ENCODE measurements at places on chromosomes 16 and 17.

DNA sequence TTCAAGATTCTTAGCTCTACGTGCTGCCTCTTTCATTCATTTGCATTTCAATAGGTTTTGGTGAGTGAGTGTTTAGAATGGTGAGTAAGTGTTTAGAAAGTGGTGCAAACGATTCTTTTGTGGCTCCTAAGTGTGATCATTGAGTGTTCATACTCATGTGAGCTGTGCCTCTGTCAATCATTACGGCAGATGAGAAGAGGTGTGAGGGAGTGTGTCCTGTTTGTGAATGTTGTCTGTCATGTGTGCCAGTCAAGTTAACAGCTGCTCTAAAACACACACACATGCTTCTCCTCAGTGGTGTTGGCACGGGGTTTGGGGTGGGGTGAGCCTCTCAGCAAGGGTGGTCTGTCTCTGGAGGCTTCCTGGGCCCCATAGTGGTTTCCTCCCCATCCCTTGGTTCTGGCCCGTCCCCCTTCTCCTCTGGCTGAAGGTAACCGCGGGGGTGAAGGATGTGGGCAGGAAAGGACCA lies 11.4 kb downstream of the MYL4 start:
- no peak for DNase-seq

DNA sequence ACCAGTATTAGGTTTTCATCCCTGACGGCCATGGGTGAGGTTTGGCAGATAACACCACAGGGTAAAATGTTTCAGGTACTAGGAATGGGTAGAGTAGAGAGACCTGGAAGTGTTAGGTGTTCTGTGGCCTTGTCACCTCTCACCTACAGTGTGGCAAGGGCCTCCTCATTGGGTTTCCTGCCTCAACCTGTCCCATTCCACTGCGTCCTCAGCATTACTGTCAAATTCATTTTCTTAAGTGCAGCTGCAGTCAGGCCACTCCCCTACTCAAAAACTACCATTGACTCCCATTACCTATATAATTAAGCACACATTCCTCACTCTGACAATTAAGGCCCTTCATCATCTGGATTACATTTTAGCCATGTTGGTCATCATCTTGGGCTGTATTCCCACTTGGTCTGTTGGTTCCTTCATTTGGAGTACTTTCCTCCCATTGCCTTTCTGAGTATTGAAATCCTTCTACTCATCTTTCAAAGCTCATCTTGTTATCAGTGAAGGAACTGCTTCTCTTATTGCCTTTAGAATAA lies 64.5 kb downstream of the NUP88 start:
- no peak for DNase-seq

- no peak for DNase-seq
These were observed 178.7 kb downstream of the CHD9NB start for GRCh38 chr16:52874042-52874441.

GRCh38 chr16:48076455-48077012 lies 79.3 kb downstream of the ABCC12 start:
- DNase-seq = peak; percentile 64

DNA sequence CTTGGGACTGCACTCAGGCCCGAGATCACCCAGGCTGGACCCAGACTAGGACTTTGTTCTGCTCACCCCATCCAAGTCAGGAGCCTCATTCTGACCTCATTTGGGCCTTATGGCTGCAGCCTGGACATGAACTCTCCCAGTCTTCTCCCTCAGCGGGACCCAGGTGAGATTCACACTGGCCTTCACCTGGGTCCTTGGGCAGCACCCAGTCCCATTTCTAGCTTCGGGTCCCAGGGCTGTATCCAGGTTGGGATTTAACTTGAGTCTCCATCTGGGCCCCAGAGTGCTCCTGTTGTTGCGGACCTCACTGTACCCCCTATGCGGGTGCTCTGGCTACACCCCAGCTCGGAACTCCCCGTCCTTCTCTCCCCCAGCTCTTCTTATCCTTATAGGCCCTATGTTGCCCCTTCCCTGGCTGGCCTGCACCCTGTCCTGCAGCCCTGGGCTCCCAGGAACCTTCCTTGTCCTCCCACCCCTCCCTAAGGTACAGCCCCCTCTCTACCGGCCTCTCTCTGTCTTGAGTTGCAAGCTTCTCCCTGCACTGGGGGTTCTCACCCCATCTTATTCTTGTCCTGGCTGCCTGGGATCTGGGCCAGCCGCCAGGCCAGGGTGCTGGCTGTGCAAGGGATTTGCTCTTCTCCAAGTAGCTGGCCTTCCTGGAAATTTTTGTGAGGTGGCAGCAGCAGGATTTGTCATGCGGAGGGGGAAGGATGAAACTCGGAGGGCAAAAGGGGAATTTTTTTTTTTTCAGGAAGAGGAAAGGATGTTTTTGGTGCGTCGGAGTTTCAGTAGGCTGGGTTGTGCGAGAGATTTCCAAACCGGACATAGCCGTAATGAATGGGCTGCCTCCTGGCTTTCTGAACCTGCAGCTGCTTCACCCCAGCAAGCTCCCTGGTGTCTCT lies 904 bp downstream of the MAP2K3 start:
- DNase-seq = no peak

DNA sequence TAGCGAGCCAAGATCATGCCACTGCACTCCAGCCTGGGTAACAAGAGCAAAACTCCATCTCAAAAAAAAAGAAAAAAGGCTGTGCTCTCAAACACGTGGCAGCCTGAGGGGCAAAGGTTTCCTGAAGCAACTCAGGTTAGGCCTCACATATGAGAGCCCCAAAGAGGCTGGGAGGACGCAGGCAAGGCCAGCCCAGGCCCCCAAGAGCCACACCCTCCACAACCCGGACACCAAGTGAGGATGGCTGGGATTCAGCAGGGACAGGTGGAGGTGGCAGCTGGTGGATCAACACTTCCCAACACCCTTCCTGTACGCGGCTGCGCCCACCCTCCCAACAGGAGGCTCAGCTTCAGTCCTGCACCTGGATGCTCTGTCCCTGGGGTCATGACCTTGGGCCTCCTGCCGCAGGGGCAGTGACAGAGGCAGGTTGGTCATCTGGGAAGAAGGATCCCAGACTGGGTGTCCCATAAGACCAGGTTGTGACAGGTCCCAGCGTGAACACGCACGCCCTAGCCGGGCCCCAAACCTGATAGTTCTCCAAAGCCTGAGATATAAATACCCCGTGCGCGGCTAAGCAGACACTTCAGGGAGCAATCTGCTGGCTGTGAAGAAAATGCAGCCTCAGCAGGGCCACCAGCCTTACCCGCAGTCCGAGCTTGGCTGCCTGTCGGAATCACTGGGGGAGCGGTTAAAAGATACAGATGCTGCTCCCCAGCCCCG lies 78.1 kb downstream of the TIMM22 start:
- DNase-seq = no peak

DNA sequence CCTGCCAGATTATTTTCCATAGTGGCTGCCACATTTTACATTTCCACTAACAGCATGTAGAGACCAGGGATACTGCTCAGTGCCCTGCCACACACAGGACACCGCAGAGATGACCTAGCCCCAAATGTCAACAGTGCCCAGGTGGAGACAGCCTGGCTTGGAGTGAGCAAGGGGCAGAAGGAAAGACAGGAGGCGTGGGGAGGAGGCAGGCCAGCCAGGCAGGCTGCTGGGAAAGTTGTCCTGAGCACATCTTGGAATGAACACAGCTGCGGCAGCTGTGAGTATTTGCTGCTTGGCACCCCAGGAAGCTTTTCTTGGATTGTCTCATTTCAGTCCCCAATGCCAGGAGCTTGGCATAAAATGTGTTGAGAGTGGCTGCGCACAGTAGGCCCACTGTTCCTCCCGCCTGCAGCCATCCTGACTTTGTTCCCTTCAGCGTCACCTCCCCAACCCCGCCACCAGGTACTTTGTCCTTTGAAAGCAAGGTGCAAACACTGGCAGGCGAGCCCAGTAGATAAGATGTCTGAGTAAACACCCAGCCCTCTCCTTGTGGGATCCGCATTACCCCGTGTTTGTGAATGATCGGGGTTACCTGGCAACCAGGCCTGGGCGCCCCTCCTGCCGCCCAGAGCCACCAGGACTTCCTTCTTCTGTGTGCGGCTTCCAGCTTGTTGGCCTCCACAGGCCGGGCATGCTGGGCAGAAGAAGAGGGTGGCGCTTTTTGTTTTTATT lies 114.0 kb downstream of the CMIP start:
- peak; percentile 23 for DNase-seq

DNA sequence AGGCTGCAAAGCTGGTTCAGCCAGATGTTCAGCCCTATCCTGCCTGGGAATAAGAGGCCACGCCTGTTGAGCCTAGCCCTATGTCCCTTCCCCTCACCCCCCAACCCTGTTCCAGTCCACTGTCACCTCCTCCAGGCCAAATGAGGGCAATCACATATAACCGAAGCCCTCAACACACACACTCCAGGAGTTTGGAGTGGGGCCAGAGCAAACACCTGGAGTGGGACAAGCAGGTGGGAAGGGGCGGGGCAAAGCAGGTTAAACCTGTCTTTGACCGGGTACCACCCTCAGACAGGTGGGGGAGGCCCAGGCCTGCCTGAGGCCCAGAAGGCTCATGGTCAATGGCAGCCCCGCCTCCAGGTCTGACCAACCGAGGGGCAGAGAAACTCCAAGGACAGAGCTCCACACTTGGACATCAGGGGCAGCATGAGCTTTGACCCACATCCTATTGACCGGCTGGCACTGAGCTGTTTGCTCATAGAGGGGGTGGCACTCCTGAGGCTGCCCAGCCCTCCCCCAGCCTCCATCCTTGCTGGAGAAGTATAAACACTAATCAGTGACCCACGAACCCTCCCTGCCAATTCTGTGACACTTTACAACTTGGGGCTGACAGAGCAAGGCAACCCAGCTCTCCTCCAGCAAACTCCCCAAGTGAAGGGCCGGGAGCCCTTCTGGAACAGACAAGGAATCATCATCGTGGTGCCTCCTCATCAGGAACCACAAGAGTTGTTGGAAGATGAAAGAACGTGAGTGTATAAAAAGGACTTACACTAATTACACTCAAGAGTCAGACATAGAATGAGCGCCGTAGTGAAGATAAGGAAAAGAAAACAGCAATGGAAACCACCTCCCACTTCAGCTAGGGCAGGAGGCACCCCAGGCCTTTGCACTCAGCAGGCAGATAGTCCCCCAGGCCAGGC lies 1.5 kb downstream of the ESRP2 start:
- DNase-seq = peak; percentile 98

GRCh38 chr16:85484347-85485300 lies 128.5 kb upstream of the GSE1 start:
- no peak for DNase-seq

DNA sequence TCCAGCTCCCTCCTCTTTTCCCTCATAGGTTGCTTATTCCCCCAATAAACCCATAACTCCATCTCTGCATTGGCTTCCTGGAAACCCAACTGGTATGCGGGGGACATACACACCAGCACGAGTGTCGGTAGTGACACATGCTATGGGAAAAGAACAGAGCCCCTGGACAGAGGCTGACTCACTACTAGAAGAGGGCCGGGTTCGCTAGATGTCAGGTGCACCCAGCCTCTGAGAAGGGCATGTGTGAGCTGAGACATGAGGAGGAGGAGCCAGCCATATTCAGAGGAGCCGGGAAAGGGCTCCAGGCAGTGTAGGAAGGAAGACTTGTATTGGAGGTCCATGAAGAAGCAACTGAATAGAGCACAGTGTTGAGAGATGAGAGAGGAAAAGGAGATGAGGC lies 241.1 kb downstream of the SOX9 start:
- DNase-seq = no peak

GRCh38 chr17:5362162-5362811 lies 57.2 kb downstream of the NUP88 start:
- DNase-seq = peak; percentile 41

GRCh38 chr16:60748366-60748765 lies 1287.9 kb downstream of the CDH8 start:
- peak; percentile 6 for DNase-seq
